ENCODE measurements at places on chromosomes 7 and 10.
A peak's percentile ranks its signal among the peaks of the same experiment; 100 is the strongest.

DNA sequence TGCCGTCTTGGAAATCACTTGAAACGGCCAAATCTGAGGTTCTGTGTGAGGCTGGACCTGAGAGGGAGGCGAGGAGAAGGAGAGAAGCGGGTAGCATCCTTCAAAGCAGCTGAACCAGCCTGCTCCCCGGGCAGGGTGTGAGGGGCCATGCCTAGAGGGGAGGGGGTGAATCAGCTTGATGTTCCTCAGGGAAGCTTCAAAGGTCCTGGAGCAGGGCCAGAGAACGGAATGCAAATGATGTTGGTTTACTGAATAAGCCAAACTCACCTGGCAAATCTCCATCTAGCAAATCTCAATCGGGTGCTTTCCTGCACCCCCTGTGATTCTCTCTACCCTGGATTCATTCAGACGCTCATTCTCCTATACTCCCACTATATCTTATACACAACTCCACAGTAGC is 226.9 kb downstream of the WDR11 start:
- DNase-seq: no peak

DNA sequence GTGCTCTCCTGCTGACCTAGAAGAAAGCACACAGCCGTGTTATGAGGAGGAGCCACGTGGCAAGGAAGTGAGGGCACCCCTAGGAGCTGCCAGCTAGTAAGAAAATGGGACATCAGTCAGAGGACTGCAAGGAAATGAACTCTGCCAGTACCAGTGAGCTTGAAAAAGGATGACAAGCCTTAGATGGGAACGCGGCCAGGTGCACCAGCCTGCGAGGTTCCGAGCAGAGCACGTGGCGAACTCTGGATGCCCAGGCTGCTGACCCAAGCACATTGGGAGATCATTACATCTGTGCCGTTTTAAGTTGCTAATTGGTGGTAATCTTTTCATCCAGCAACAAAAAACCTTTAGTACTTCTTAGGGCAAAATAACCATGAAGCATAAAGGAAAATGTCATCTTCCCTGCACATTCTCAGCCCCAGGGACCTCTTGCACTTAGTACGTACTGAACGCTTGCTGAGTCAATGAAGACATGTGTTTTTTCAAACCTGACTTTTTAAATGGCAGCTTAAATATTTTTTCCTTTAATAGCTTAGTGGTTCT is 69.4 kb downstream of the AMZ1 start:
- peak; percentile 79 for DNase-seq

DNA sequence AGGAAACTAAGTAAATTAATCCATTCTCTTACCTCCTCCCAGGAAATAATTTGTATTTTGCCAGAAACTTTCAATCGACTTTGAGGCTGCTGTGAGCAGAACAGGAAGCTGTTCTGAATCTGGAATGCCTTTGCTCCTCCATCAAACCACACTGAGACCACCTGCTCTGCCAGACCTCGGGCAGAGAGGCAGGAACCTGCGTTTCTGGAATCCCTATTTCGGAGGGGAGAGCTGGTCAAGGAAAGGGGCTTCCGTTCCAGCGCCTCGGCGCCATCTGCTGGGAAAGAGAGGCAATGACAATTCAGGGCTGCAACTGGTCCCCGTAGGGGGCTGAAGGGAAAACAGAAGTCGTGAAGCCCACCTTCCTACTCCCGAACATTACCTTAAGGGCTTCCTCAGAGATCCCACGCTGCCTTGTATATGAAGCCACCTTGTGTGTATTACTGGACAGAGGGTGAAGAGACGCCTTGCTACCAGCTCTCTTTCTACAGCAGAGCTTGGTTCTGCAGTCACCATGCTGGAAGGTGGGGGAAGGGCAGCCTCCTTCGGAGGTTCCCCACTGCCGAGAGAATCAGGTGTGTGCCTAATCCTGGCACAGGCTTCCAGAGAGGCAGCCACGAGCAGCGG is 31.2 kb downstream of the ZNF467 start:
- DNase-seq: peak; percentile 88

DNA sequence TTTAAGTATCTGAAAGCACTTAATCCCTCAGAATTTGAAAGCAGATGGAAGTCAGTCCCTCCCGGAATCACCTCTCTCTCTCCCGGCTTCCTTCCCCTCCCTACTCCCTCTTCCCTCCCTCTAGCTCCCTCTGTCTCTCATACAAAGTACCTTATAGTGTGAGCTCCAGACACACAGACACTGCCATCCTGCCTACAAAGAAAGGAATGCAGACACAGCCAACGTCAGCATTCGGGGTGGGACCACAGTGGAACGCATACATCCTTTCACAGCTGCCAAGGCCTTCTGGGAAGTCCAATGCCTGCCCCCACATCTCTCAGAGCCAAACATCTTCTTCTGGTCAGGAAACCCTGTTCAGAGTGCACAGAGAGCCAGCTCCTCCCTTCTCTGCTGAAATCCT is 9.3 kb downstream of the NOD1 start:
- DNase-seq: peak; percentile 77

GRCh38 chr10:71555087-71555723 is 158.5 kb downstream of the CDH23 start:
- DNase-seq: no peak

DNA sequence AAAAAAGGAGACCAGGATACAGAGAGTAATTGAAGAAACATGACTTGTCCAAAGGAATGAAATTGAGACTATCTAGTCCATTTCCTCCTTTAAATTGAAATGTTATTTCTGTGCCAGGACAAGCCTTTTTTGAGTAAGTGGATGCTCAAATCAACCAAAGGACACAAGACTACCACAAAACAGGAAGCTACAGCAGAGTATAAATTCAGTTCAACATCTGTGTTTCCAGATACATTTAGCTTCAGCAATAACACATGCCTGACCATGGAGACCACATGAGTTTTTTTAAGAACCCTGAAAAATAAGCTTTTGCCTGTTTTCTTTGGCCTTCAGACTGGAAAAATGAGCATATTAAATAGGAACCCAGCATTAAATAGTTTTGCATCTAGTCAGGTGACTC is 707.5 kb downstream of the ZWINT start:
- no peak for DNase-seq

DNA sequence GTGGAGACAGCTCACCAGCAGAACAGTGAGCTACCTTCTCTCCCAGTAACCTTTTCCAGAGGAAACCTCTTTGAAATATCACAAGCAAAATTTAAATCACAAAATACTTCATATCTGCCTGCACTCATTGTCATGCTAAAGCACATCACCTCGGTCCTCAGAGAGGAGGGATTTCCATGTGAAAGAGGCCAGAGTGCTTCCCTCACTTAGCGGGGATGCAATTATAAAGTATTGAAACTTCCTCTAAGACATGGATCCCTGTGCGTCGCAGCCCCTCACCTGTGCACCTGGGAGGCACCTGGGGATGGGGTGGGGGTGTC is 457.9 kb downstream of the DNAJB6 start:
- DNase-seq: no peak

DNA sequence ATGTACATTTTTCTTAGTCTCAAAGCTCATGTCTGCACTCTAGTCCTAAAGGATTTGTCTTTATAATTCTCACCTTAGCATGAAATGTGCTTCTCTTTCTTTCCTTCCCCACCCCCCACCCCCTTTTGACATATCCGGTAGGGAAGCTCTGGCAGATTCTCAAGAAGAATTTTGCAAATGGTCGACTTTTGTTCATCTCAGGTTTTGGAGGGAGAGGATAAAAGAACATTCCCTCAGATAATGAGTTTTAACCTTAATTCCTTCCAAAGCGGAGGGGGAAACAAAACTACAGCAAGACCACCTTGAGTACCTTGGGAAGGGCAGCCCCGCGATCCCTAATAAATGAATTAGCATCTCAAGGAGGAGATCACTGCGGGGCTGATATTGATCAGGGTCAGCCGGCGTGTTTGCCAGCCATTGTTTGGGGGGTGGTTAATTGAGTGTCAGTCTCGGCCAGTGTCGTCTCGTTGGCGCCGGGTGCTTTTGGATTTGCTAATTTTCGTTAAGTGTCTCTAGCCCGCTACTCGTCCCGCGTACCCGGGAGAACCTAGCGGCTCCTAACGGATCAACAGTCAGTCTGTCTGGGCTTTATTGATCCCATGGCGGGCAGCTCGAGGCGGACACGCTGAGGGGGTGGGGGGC is 874 bp upstream of the BAMBI start:
- peak; percentile 56 for DNase-seq

GRCh38 chr10:68088740-68089139 is 13.7 kb upstream of the HERC4 start:
- DNase-seq: no peak

GRCh38 chr10:1180836-1181235 is 124.7 kb downstream of the WDR37 start:
- DNase-seq: no peak

DNA sequence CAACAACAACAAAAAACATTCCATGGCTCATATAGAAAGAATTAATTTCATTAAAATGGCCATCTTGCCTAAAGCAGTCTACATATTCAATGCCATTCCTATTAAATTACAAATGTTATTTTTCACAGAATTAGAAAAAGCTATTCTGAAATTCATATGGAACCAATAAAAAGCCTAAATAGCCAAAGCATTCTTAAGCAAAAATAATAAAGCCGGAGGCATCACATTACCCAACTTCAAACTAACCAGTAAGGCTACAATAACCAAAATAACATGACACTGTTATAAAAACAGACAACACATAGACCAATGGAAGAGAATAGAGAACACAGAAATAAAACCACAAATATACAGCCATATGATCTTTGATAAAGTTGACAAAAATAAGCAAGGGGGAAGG is 330.4 kb downstream of the KIF20B start:
- no peak for DNase-seq

GRCh38 chr7:132077971-132078685 is 498.1 kb downstream of the PLXNA4 start:
- DNase-seq: no peak

DNA sequence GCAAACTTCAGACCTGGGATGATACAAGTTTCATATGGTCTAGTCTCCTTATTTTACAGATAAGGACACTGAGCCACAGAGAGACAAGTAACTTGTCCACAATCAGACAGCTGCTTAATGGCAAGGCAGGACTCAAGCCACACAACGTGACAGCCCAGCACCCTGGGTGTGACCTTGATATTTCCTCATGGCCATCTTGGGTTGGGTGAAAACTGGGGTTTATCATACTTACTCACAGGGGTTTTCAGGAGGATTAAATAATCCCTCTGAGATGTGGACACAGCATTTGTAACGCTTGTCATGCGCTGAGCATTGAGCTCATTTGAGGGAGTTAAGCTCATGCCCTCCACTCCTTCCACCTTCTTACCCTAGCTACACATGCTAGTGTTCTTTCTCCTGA is 58.0 kb downstream of the ABLIM1 start:
- no peak for DNase-seq

GRCh38 chr10:44863344-44864047 is 47.6 kb upstream of the TMEM72 start:
- peak; percentile 74 for DNase-seq

- no peak for DNase-seq
Observed at GRCh38 chr10:22442063-22442462, 96.8 kb downstream of the SPAG6 start.

DNA sequence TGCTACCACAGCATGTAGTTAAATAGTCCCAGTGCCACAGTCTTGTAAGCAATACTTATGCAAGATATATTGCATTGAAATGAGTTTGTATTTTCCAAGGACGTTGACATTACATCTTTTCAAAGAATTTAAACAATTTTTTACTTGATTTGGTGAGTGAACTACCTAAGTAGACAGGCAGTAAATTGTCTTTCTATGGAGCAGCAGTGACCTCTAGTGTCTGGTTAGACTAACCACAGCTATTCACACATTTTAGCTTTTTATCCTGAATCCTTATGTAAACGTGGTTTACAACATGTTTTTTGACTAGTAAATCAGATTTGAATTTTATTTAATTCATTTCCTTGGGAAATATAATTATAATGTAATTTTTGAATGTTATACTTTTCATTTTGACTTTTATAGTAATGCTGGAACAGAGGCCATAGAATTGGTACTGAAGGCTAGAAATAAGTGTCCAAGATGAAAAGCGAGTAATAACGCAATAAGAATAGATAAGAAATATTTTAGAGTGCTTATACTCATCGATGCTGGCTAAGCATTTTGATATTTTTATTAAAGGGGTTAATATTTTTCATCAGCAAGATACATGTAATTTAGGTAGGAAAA is 5.6 kb downstream of the LRRTM3 start:
- peak; percentile 75 for DNase-seq

- no peak for DNase-seq
Observed at GRCh38 chr7:30079880-30080279, 51.7 kb downstream of the PLEKHA8 start.

DNA sequence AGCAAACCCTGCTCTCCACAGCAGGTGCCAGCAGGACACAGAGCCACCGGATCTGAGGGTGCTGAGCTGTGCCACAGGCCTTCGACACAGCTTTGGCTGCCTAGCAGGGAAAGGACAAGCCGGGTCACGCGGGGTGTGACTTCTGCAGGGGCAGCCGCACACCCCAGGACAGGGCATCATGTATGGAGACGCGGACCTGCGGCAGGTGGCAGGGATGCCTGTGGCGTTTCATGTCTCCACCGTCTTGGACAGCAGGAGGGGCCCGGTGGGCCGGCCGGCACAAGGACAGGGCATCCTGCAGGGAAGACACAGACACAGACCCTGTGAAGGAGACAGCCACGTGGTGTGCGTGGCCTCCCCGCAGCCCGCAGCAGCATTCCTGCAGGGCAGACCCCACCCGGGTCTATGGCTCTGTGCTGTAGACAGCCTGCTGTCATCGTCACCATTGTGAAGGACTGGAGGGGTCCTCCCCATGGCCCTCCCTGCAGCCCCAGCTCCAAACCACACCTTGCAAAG is 109.2 kb downstream of the PDGFA start:
- DNase-seq: no peak

DNA sequence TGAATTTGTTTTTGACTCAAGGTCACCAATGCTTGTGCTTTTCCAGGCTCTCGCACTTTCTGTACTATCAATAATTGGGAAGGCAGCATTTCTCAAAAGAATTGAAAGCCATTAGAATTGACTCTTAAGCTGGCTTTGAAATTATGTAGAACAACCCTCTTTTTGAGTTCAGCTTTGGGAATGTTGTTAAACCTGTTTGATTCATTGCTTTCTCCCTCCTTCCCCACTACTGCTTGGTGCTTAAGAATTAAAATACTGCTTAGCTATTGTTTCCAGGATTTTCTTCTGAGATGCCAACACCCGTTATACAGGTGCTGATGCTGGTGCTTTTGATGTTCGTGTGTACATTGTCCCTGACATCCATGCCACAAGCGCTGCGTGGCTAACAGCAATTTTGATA is 15.5 kb upstream of the FZD8 start:
- DNase-seq: no peak

DNA sequence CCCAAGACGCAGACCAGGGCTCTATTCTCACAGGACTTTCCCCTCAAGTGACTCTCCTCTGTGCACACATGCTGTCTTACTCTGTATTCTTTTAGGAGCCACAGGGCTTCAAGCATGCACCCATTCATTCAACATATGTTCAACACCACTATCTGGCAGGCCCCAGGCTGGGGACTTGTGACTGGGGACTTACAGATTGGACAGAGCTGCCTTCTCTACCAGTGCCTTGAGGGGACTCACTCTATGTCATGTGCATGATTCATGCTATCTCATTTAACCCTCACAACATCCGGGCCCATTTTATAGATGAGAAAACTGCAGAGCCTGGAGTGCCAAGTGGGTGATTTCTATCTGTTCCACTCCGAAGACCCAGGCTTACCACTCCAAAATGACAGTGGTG is 34.3 kb downstream of the MYL10 start:
- DNase-seq: no peak

GRCh38 chr7:137073571-137074325 is 205.3 kb downstream of the CHRM2 start:
- no peak for DNase-seq

GRCh38 chr7:7505915-7506314 is 29.8 kb downstream of the COL28A1 start:
- no peak for DNase-seq
